AG10803 (cell line): ENCODE measurements at places on chromosomes 12 and 14.

GRCh38 chr12:90048918-90049317 is 340.3 kb upstream of the ATP2B1 start:
- no peak for DNase-seq

DNA sequence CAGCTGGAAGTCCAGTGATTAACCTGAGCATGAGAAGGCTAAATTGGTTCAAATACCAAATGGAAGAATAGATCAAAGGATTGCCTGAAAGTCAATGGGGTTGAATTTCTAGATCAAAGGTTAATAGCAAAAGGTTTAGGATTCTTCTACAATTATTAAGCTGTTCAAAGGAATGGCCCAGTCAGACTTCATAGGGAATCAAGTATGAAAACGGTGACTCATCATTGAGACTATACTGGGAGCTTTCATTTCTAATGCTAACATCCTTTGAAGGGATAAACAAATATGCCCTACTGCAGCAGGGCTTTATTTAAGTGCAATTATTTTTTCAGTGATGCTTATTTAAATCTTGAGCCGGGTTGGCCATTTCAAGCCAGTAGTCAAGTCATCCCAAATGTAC is 152.8 kb downstream of the RIMBP2 start:
- DNase-seq, result no peak

DNA sequence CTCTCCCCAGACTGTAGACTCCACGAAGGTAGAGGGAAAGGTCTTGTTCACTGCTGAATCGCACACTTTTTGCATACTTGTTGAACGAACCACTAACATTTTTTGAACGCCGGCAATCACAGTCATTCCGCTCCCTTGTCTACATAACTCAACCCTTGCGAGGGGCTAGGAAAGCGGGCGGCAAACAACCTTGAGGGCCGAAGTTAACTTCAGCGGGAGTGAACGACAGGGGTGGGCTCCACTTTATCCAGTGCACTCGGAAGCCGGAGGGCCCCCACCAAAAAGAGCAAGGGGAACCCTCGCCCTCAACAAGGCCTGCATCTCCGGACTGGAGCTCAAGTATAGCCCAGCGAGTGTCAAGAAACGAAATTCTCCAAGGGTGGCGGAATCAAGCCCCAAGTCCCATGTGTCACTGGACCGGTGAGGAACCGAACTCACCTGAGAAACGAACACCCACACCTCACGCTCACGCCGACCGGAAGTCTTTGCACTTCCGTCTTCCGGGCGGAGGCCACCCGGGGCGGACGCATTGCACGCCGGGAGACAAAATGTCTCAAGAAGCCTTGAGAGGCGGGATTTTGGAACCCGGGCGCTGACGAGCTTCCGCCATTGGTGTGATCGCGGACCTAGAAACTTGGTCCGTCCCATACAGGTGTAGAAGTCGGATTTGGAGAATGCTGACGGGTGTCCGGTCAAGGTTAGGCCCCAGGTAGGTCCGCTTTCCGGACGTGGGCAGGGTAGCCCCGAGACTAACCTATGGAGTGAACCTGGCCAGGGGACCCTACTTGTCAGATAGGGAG is at the start of gene LLPH:
Gene LLPH (minus strand): TSS at position 484 of the 800 bp plus-strand sequence. CDS start 1,644 bp downstream, outside the sequence.
- peak; percentile 85 for DNase-seq

- DNase-seq, result peak; percentile 22
These were observed 12.2 kb downstream of the EIF5 start for GRCh38 chr14:103346286-103346685.

DNA sequence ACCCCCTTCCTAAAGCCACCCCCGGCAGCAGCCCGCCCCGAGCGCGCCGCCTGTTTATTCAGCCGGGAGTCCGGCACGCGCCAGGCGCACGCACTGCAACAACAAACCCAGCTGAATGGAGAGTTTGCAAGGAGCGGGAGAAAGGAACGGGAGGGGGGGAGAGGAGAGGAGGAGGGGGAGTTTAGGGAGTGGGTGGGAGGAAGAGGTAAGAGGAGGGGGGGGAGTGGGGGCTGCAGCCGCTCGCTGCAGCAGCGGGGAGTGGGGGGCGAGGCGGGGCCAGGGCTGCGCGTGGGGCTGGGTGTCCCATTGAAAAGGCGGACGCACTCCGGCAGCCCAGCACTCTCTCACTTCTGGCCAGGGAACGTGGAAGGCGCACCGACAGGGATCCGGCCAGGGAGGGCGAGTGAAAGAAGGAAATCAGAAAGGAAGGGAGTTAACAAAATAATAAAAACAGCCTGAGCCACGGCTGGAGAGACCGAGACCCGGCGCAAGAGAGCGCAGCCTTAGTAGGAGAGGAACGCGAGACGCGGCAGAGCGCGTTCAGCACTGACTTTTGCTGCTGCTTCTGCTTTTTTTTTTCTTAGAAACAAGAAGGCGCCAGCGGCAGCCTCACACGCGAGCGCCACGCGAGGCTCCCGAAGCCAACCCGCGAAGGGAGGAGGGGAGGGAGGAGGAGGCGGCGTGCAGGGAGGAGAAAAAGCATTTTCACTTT is at the start of gene ASCL1:
Gene ASCL1 (plus strand): TSS at position 336 of the 712 bp plus-strand sequence. CDS start 571 bp downstream, outside the sequence.
- DNase-seq, result peak; percentile 30

DNA sequence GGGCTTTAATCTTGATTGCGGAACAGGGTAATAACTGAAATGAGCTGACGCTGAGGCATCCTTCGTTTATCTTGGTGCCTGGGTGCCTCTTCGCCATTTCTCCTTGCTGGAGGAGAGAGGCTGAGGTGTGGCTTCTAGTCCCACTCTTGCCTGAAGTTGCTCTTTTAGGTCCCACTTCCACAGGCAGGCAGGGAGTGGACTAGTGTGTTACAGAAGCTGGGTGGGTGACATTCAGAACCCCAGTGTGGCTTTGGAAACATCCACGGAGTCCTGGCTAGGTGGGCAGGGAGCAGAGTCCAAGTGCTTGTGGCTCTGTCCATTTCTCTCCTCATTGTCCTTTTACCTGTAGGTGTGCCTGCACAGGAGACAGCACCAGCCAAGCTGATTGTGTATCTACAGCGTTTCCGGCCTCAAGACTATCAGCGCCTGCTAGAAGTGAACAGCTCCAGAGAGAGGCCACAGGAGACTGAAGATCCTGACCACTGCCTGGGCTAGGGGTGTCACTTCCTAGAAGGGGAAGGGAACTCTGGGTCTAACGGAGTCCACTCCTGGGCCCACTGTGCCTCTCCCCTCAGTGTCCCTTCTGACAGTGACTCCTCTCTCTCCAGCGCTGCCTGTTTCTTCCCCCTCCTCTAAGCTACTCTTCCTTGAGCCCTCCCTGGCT is 2.4 kb downstream of the THTPA start:
- DNase-seq, result no peak

DNA sequence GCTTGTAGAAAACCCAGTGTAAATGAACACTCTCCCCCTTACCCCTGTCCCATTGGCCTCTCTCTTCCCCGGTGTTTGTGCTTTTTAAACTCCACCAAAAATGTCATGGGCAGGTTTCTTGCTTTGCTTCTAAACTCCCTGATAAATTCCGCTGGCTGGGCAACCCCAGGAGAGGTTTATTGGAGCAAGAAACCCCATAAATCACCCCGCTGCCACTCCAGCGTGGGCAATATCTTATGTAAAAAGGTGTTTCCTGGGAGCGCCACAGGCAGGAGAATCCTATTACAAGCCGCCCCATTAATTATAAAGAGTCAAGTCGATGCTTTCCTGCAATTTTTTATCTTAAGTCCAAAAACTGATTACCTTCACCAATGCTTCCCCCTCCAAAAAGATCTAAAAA is 22.8 kb downstream of the LHX5 start:
- no peak for DNase-seq

DNA sequence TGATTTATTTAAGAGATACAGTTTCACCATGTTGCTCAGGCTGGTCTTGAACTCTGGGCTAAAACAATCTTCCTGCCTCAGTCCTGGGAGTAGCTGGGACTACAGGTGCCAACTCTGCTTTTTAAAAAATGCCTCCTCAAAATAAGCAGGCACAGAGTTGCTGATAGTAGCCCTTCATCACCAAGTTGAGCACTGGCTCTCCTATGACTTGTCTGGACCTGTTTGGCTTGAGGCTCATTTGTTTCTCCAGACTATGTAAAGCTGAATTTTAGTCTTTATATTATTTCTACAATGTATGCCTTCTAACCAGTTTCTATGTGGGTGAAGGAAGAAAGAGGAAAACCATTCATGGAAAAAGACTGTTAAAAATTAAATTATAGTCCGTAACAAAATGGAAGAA is 39.5 kb upstream of the RAD51AP1 start:
- DNase-seq, result no peak

- no peak for DNase-seq
These were observed 53.4 kb upstream of the DIO2 start for GRCh38 chr14:80264702-80265101.

DNA sequence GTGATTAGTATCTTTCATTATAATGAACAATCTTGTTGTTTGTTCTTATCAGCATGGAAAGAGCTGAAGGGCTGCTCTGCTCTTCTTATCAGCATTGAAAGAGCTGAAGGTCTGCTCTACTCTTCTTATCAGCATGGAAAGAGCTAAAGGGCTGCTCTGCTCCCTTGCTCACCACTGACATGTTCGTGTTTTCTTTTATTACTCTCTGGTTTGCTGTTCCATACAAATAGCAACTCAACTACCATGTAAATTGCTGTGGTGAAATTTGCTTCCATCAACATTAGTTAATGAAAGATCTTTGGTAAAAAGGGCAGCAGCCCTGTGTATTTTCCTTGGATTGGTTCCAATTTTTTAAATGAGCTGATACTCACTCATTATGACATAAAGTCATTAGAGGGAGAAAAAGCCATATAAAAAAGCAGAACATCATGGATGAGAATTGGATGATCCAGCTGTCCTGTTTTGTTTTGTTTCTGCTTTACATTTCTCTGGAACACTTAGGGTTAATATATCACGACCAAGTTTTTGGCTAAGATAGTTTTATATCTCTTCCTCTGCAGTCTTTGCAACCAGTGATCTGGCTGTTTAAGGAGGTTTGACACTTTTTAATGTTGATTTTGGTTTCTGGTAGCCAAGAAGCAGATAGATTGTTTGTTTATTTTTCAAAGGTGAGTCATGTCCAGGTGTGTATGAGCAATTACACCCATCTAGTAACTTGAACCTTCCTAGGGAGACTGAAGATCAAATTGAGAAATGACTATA is 356.6 kb downstream of the CEP128 start:
- DNase-seq, result no peak

DNA sequence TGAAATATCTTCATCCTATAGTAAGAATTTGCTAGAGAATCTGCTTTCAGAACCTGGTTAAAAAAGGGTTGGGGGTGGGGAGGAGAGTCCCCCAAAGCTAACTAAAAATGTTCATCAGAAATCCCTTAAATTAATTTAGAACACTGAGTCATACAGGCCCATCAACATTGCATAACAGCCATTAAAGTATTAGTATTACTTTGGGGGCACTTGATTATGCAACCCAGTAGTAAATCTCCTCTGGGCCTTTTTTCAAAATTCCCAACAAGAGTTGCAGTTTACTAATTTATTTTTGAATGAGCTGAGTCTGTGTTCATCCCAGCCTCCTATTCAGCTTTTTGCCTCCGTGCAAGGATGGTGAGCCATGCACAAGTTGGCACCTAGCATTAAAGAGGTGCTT is 8.8 kb upstream of the SLC24A4 start:
- peak; percentile 16 for DNase-seq

GRCh38 chr14:47674543-47675465 is 601 bp downstream of the MDGA2 start:
- no peak for DNase-seq

DNA sequence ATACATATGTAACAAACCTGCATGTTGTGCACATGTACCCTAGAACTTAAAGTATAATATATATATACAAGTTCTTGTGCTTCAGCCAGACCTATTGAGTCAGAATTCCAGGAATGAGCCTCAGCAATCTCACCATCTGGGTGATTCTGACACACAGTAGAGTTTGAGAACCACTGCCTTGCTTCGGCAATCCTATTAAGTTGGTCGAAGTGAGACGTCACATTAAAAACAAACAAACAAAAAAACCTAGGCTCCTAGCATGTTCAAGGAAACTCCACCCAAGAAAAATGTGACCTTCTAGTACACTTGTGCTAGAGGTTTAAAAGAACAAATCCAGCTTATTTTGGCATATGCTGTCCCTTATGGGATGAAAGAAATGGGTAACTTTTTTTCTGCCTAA is 115.8 kb downstream of the SINHCAF start:
- no peak for DNase-seq

DNA sequence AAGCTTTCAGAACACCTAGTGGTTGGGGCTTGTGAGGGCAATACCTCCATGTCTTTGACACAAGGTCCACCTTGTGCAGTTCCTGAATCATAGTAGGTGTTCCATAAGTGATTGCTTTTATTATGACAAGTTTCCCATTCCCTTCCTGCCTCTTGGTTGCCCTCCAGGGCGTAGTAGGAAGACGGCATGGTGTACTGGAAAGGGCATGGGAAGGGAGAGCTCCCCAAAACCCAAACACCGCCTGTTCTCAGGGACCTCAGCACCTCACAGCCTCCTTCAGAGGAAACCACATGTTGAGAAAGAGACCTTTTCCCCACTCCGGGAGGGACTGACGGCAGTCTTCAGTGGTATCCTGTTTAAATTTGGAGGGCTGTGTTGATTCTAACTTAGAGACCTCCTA is 21.1 kb downstream of the EVL start:
- DNase-seq, result no peak

- DNase-seq, result no peak
These were observed 59.4 kb upstream of the AMIGO2 start for GRCh38 chr12:47139000-47139681.

- DNase-seq, result peak; percentile 30
These were observed 70.0 kb downstream of the FLRT2 start for GRCh38 chr14:85599939-85600338.

DNA sequence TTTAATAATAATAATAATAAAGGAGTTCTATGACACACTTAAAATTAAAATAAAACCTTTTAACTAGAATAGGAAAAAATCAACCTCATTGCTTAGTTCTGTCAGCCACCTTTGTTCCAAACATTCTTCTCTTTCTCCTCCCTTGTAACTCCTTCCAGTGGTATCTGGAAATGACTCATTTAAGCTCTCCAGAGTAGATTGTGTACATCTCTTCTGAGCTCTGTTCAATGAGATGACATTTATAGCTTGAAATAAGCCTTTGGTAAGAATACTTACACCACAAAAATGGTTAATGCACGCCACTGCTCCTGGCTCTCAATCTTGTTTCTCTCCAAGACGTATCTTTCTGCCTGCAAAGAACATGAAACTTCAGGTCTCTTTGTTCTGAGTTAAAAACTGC is 70.3 kb downstream of the STAB2 start:
- DNase-seq, result no peak

DNA sequence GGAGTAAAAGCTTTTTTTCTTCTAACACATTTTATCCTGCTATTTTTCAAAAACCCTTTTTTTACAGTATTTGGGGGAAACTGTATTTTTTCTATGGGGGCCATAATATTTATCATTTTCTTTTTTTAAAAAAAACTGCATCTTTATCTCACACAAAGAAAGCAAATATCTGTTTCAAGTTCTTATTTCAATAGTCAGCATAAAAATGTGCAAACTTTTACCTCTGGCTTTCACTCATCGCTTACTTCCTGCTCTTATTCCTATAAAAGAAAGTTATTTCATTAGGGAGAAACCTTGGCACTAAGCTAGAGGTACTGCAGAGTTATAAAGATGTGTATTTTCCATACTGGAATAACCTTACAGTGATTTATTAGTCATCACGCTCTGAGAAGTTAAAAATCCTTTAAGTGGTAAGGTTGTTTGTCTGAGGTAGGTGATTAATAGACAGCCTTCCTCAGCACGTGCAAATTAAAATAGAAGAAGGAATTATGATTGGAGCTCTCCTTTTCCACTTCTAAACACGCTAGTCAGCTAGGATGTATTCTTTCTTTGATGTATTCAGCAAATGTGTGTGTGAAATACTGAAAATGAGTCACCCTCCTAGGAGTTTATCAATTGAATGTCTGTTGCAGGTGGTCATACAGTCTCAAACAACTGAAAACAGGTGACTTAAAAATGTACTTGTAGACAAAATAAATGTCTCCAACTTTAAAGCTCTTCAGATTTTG is 461.0 kb downstream of the GXYLT1 start:
- DNase-seq, result no peak
